Effector memory CD8-positive, alpha-beta T cell (primary cell): ENCODE measurements at places on chromosomes 2 and 18.

DNA sequence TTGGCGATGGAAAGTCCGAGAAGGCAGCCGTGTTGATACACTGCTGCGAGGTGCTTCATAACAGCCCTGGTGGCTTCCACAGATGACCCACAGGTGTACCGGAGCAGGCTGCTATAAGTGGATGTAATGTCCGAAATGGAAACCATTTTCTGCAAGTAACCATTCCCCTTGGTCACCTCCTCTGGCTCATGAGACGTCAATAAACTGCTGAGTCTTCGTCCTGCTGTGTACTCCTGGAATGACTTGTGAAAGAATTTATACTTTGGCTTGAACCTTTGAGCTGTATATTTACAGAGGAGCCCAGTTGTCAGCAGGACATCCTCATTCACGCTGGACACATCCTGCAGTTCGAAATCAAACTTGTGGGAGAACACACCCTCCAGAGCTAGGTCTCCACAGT is 14.4 kb downstream of the NLRC4 start:
- DNase-seq, result no peak

DNA sequence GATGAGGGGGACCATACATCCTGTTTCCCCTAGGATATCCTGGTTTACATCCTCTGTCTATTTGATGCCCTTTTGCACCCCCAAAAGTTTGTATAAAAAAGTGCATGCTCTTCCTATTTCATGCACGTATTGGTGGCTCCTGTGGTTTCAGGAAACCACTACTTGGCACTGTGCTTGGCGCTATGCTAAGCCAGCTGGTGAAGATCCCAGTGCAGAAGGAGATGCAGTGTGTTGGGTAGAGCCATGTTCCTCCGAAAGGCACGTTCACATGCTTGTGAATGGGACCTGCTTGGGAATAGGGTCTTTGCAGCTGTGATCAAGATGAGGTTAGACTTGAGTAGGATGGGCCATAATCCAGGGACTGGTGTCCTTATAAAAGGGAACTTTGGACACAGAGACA is 419.7 kb downstream of the GALR1 start:
- DNase-seq, result no peak

DNA sequence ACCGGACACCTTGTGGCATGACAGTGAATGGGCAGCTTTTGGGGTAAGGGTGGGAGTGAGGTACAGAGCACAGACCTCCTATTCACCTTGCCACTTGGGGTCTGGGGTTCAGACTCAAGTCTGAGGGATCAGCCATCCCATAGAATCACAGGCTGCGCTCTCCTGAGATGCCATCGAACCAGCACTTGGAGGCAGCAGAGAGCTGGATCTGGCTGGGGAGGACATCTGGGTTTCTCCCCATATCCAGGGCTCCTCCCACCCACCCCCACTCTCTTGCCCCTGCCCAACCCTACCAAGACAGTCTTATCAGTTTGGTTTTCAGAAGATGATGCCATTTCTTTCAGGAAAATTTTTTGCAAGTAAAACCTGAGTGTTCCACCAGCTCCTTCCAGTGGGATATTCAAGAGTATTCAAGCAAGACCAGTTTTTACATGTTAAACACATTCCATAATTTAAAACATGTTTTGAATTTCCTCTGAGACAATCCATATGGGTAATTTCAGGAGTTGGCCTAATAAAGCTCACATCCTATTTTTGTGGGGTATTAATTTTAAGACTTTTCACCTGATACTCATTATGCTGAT is 29.2 kb upstream of the TEX44 start:
- DNase-seq, result no peak

GRCh38 chr18:3652380-3653262 is 202.6 kb downstream of the TGIF1 start:
- DNase-seq, result no peak

- no peak for DNase-seq
These were observed 8.9 kb downstream of the SLC4A3 start for GRCh38 chr2:219636144-219636915.

GRCh38 chr2:134142903-134143302 is 111.0 kb upstream of the MGAT5 start:
- DNase-seq, result no peak

- no peak for DNase-seq
These were observed 36.5 kb downstream of the ZRANB3 start for GRCh38 chr2:135494503-135494902.
